ENCODE measurements at places on chromosomes 16 and 17.

DNA sequence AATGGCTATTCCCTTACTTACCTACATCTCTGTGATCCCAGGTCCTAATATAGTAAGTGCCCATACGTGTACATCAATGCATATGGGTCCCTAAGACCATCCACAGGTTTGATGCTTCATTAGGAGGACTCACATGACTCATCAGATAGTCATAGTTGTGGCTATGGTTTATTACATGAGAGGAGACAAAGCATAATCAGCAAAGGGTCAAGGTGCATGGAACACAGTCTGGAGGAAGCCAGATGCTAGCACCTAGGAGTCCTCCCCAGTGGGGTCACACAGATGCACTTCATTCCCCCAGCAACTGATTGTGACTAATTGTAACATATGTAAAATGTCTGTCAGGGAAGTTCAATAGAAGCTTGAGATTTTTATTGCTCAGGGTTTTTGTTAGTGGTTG is 42.8 kb downstream of the PHKB start:
- no peak for DNase-seq

DNA sequence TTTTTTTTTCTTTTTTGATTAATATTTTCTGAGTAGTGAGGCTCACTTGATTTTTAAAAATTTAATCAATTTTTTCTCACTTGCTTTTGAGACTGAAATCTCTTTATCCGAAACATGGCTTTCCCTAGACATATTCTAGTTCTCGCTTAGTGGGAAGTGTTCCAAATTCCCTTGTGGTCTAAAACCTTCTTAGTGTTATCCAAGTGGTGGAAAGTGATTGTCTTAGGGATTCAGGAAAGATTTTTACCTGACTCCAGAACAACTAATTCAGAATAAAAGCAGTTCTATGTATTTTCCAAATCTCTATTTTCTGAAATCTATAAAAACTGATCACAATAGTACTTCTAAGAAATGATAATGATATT is 178.8 kb downstream of the MAP2K6 start:
- DNase-seq, result no peak

DNA sequence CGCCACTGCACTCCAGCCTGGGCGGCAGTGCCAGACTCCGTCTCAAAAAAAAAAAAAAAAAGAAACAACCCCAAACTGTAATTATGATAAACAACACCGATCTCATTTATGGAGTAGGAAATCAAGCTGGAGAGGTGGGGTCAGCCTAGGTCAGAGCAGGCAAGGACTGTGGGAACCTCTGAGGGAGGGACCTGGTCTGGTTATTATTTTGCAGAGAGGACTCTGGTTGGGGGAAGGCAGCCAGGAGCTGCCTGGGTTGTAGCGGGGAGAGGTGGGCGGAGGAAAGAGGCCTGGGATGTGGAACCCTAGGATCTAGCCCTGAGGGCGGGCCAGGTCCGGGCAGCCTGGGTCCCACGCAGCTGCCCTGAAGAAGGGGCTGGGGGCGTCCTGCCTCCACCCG is 10.9 kb upstream of the HS3ST6 start:
- DNase-seq, result no peak

DNA sequence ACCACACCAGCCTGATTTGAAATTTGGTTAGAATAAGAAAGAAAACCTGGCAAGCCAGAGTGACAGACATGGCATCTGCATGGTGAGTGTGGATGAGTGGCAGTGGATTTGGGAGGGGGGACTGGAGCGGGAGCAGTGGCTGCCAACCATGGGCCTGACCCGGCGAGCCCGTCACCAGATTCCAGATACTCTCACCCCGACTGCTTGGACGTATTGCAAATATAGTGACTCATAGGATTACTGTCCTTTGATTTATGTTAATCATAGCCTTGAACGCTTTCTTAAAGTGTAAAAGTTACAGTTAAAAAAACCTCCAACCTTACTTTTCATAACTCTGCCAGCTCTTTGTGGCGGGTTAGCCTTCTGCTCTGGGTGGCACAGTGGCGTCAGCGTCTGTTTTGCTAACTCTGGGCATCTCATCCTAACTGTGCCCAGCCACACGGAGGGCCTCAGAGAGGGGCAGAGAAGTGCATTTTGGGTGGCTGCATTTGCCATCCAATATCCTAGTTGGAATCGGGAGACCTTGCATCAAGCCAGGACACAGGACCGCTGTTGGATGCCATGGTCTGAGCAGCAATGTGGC is 26.8 kb upstream of the FOXK2 start:
- no peak for DNase-seq

DNA sequence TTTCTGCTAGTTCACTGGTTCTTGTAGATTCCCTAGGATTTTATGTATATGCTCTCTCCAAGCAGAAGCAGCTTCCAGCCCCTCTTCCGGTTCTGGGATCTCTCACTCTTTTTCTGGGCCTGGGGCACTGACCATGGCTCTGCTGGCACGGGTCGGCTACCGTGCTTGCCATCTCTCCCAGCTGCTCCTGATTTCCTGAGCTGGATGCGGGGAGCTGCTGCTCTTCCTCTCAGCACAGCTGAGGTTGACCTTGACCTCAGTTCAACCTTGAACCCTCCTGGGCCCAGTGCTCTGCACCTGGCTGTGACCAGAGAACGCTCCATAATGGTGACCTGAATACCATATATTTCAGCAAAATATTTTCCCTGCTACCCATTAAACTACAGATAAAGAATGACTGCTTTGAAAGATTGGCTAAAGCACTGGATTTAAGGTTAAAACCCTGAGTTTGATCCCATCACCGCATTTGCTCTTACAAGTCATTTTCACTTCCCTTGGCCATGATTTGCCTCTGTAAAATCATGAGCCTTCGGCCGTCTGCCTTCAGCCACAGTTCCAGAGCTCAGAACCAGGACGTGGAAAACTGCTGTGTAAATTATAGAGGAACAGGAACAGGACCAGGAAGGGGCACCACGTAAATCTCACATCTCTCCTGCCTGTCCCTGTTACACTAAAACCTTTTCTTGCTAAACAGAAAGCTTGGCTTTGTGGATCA is 130.8 kb upstream of the CHMP6 start:
- peak; percentile 64 for DNase-seq

GRCh38 chr16:1057252-1057932 is 15.2 kb upstream of the SSTR5 start:
- peak; percentile 8 for DNase-seq

DNA sequence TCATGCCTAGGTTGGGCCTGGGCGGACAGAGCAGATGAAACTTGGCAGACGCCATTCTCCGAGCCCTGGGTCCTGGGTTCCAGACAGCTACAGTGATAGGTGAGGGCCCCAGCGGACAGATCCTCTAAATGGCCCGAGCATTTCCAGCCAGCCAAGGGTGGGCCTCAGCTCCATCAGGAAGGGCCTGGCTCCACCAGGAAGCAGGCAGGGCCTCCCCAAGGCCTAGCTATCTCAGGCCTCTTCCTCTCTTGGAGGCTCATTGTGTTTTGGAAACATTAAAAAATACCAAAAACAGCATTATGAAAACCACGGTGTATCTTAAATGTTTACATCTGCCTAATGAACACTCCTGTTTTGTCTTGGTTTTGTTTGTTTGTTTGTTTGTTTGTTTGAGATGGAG is 38.2 kb upstream of the SBK1 start:
- no peak for DNase-seq

GRCh38 chr17:11458279-11458678 is 140.0 kb upstream of the DNAH9 start:
- no peak for DNase-seq

DNA sequence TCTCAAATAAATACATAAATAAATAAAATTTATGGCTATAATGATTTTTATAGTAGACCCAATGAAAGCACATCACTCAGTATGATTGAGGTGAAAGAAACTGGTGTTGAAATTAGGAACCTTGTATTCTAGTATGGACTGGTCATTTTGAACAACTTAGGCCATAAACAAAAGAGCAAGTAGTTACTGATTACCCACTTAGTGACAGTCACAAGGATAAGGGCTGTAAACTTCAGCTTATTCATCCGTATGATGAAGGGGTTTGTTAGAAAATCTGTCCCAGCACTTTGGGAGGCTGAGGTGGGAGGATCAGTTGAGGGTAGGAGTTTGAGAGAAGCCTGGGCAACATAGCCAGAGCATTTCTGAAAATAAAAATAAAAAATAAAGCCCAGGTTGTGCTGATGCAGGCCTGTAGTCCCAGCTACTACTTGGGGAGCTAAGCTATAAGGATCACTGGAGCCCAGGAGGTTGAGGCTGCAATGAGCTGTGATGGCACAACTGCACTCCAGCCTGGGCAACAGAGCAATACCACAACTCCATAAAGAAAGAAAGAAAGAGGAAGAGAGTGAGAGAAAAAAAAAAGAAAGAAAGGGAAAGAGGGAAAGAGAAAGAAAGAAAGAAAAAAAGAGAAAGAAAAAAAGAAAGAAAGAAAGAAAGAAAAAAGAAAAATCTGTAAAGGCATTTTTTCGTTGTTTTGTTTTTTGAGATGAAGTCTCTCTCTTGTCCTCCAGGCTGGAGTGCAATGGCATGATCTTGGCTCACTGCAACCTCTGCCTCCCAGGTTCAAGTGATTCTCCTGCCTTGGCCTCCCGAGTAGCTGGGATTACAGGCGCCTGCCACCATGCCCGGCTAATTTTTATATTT is 4.2 kb upstream of the SPAG9 start:
- no peak for DNase-seq

GRCh38 chr16:88764913-88765349 is 20.1 kb downstream of the PIEZO1 start:
- no peak for DNase-seq

DNA sequence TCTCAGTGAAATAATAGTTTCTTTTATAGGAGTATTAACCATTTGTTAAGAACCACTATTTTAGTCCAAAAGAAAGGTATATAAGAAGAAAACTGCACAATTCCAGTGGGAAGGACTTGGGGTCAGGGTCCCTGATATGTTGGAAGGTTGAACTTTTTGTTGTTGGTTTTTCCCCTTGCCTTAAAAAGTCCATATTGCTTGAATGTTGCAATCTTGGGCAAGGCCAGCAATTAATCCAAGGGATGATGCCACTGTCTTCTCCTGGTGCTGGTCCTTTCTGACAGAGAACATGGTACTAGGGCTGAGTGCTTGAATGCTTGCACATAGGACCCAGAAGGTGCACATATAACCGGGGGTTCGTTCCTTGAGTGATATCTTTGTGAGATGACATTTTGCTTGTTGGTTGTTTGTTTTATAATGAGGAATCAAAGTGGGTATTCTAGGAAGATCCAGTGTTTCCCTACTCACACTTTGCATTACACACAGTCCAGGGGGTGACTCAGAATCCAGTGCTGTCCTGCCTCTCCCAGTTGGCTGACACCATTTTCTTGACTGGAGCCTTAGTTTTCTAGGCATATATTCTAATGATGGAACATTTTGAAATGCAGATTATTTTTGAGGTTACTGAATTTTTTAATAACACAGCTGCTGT is 54.9 kb downstream of the SIAH1 start:
- DNase-seq, result no peak

DNA sequence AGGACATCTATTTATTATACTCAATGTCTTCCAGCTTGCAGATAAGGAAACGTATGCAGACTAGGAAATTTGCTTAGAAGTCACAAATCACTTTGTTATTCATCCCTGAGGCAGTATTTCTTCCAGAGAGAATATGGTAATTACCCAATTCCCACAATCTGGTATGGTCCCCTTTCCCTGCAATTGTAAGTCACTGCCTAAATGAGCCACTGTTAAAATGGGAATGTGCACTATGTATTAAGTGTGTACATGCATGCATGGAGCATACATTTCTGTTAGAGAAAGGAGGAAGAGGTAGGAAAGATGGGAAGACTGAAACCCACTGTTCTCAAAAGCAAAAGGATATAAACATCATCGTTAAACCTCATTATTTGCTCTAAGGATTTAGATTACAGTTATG is 10.0 kb downstream of the NUFIP2 start:
- no peak for DNase-seq

DNA sequence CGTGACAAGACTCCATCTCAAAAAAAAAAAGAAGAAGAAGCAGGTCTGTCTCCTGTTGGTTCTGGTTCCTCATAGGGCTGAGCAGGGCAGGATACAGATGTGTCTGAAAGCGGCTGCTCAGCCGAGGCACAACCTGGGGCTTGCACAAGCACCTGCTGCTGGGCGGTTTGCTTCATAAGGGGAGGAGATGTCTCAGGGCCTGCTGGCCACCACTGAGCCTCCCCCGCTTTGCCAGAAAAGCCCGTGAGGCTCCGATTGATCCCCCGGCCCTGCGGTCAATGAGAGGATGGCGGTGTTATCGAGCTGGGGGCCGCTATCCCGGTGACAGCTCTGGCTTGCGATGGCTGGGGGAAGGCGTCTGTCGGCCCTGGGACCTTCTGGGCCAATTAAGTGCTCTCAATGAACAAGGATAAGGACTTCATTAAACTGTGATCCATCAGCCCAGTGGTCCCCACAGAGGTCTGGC is 162.0 kb downstream of the SDK2 start:
- no peak for DNase-seq

DNA sequence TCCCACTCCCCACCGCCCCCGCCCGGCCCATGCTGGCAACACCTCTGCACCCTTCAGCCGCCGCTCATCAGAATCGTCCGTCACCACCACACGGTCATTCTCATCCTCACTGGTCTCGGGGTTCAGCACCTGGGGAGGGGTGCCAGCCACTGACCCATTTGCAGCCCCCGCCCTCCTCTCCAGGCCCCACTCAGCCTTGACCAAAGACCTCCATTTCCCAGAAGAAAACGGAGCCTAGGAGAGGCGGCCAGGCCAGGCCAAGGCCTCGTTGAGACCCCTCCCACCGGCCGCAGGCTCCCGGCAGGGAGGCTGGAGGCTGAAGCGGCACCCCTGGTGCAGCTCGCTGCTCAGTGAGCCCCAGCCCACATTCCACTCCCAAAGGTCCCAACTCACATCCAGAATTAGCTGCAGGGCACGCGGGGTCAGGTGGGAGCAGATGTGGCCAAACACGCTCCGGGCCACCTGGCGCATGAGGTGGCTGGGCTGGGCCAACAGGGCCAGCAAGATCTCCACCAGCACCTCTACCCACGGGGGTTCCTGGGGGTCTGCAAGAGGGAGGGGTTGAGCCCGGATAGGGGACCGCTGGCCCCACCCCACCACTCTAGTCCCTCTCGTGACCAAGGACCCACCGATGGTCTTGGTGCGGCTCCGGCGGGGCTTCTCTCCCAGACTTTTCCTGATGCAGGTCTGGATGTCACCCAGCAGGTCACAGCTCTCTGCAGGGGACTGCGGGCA is 9.8 kb downstream of the MYBBP1A start:
- DNase-seq, result no peak

- DNase-seq, result no peak
These were observed 1.0 kb downstream of the BAHCC1 start for GRCh38 chr17:81396278-81396721.

- no peak for DNase-seq
These were observed 19.7 kb downstream of the DPEP1 start for GRCh38 chr16:89633064-89633631.

- DNase-seq, result no peak
These were observed 240.8 kb upstream of the TOX3 start for GRCh38 chr16:52787709-52788108.

DNA sequence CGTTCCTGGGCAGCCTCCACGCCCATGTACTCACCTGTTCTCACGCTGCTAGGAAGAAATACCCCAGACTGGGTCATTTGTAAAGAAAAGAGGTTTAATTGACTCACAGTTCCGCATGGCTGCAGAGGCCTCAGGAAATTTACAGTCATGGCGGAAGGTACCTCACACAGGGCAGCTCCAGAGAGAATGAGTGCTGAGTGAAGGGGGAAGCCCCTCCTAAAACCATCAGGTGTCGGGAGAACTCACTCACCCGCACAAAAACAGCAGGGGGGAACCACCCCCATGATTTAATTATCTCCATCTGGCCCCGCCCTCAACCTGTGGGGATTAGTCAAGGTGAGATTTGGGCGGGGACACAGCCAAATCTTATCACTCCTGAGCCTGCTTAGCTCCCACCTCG is 18.2 kb downstream of the RAB40C start:
- no peak for DNase-seq

GRCh38 chr17:82871056-82871775 is 31.4 kb upstream of the ZNF750 start:
- no peak for DNase-seq

GRCh38 chr17:6305613-6306360 is 129.1 kb downstream of the AIPL1 start:
- no peak for DNase-seq

All from CD14-positive monocyte (primary cell).